ENCODE measurements at places on chromosomes 13 and 19. TPM values are rescaled to one million over a fixed set of nuclear protein-coding genes. Genes with fewer than 3 reads are reported as not detected.

Gene TNFSF13B
- total RNA-seq: 1.7 TPM

DNA sequence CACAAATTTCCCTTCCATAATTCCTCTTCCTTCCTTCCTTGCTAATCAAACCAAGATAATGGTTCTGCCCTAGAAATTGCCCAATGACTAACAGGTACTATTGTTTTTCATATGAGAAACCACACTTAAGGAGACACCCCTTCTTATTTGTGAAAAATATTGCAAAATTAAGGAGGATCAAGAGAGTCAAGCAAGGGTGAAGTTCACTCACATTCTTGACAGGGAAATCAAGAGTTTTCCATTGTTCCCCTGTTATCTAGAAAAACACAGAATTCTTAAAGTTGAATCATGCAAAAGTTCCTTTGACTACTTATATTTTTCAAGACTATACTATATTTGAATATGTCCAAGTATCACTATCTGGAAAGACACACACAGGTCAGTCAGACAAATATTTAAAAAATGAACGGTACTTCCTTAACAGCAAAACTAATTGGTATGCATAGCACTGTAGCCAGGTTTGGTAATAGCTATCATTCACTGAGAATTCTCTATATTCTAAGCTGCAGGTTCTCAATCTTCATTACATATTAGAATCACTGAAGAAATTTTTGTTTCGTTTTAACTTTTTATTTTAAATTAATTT lies 897.2 kb downstream of the DIAPH3 start:
- no peaks in the 10 kb centered on the region for H3K4me1 ChIP-seq
- no peak for DNase-seq

DNA sequence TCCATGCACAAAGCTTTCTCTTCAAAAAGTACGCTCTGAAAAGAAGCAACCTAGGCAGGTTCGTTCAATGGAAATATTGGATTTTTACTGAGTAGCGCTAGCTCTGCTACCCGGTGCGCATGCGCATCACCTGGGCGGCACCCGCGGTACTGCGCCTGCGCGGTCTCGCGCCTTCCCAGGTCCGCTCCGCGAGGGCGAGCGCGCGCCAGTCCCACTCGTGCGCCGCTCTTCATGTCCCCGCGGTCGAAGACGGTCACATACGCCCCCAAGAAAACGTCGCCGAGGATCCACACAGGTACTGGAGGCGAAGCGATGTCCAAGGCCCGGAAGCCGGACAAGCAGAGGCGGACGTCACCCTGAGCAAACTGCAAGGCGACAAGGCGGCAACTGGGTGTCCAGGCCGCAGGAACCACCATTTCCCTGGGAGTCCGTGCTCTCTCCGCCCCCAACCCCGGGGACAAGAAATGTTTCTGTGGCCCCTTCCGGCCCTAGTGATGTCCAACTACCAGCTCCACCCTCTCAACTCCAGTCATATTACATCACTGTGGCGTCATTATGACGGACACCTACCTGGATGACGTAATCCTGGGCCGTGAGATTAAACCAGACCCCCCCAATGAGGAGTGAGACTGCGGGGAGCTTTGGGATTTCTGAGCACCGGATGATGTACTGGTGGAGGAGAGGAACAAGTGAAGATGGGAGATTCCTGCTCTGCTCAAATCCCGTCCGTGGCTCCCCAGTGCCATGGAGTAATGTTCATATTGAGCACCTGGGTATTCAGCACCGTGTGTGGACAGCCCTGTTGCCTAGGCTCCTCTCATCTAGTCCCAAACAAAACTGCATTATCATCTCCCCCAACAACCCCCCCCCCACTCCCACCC lies 4.8 kb upstream of the KCNC3 start:
- peak overlapping the region; percentile 53 for H3K4me3 ChIP-seq
- peak; percentile 75 for DNase-seq
- peaks cover 54% of the 10 kb centered on the region for H3K27me3 ChIP-seq
- peaks cover 37% of the 10 kb centered on the region for H3K4me1 ChIP-seq
- H3K36me3 ChIP-seq: no peaks in the 10 kb centered on the region

DNA sequence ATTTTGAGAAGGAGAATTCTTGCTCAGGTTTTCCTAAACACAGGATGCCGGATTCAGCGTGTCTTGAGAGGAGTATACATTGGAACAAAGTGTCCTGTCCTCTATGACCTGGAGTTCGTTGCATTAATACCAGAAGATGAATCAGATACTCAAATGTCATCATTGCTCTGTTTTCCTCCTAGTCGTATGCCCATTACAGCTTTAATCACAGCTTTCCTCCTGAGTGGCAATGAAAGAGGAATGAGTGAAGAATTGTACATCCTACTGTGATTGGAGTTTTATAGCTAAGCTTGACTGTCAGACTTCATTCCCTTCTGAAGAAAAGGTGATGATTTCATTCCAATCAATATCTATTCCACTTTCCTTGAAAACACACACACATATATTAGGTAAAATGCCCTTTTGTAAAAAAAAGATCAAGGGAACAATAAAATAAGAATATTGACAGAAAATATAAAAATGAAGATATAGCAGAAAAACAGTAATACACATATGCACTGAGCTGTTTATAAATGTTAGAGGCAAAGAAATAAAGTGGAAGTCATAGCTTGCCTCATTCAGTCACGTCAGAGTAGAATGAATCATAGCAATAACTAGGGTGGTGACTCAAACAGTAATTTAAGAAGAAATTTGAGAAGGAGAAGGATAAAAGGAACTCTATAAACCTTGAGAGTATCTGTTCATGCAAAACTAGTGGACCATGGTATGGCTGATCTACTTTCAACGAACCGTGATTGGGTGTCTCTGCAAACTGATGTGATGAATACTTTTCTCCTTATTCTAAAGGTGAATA lies 501.5 kb downstream of the SUCLA2 start:
- no peak overlapping the region for H3K4me3 ChIP-seq
- DNase-seq: no peak
- no peak overlapping the region for H3K27ac ChIP-seq
- no peaks in the 10 kb centered on the region for H3K36me3 ChIP-seq

Gene MISP
- 0.09 TPM for total RNA-seq

GRCh38 chr13:41696163-41697003 lies 239.0 kb downstream of the RGCC start:
- peaks cover 2% of the 10 kb centered on the region for H3K36me3 ChIP-seq
- H3K27ac ChIP-seq: no peak overlapping the region
- no peak overlapping the region for H3K4me3 ChIP-seq
- no peaks in the 10 kb centered on the region for H3K27me3 ChIP-seq

DNA sequence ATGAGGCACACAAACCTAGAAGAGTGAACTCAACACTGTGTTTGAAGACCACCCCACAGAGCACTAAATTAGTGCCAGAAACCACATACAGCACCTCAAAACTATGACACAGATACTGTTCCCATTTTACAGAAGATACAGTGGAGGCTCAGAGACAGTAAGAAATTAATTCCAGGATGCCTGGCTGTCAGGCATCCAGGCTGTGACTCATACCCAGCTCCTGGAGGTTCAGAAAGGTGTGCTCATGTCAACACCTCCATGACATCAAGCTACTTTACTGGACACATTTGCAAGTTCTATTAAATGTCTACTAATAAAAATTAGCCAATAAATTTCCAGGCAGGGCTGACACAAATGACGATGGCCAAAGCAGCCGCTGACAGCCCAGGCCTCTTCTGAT lies 176.3 kb downstream of the ABCC4 start:
- no peaks in the 10 kb centered on the region for H3K36me3 ChIP-seq
- no peak overlapping the region for H3K4me3 ChIP-seq
- DNase-seq: no peak
- H3K4me1 ChIP-seq: no peaks in the 10 kb centered on the region

- H3K4me1 ChIP-seq: peaks cover 4% of the 10 kb centered on the region
- H3K27ac ChIP-seq: no peak overlapping the region
- no peak for DNase-seq
- H3K27me3 ChIP-seq: no peaks in the 10 kb centered on the region
These were observed 202.5 kb downstream of the NUFIP1 start for GRCh38 chr13:44786756-44787155.

GRCh38 chr13:50910485-50910805 lies 854 bp downstream of the RNASEH2B start:
- peak overlapping the region; percentile 94 for H3K27ac ChIP-seq
- H3K36me3 ChIP-seq: no peaks in the 10 kb centered on the region
- peak; percentile 72 for DNase-seq
- H3K27me3 ChIP-seq: no peaks in the 10 kb centered on the region

GRCh38 chr13:85543144-85543543 lies 256.1 kb downstream of the SLITRK6 start:
- H3K36me3 ChIP-seq: no peaks in the 10 kb centered on the region
- no peak overlapping the region for H3K27ac ChIP-seq
- no peaks in the 10 kb centered on the region for H3K27me3 ChIP-seq
- no peak overlapping the region for H3K4me3 ChIP-seq
- H3K4me1 ChIP-seq: no peaks in the 10 kb centered on the region

GRCh38 chr13:39879286-39880035 lies 224.0 kb downstream of the COG6 start:
- no peaks in the 10 kb centered on the region for H3K27me3 ChIP-seq
- H3K4me1 ChIP-seq: peaks cover 8% of the 10 kb centered on the region
- no peak overlapping the region for H3K27ac ChIP-seq
- no peaks in the 10 kb centered on the region for H3K36me3 ChIP-seq
- H3K4me3 ChIP-seq: no peak overlapping the region

Gene FFAR1
- 0.04 TPM for total RNA-seq

- H3K4me3 ChIP-seq: no peak overlapping the region
- H3K27me3 ChIP-seq: no peaks in the 10 kb centered on the region
- H3K4me1 ChIP-seq: no peaks in the 10 kb centered on the region
- no peaks in the 10 kb centered on the region for H3K36me3 ChIP-seq
These were observed 341.3 kb downstream of the GPC5 start for GRCh38 chr13:91739751-91740150.

DNA sequence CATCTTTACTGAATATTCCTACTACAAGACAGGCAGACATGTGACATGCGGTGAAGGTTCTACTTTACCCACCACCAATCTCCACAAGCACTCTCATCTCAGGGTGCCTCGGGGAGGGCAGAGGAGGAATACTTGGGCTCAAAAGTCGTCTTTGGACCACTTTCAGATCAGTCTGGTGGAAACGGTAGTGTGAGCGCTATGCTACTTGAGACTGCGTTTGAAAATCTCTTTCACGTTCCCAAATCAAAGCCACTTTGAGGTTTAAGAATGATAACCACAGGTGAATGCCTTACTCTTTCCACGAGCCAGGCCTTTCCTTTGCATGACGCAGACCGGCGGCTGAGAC lies 1.5 kb upstream of the SOX1 start:
- peaks cover 83% of the 10 kb centered on the region for H3K27me3 ChIP-seq
- no peak for DNase-seq
- no peaks in the 10 kb centered on the region for H3K36me3 ChIP-seq
- no peak overlapping the region for H3K27ac ChIP-seq
- peaks cover 18% of the 10 kb centered on the region for H3K4me1 ChIP-seq

DNA sequence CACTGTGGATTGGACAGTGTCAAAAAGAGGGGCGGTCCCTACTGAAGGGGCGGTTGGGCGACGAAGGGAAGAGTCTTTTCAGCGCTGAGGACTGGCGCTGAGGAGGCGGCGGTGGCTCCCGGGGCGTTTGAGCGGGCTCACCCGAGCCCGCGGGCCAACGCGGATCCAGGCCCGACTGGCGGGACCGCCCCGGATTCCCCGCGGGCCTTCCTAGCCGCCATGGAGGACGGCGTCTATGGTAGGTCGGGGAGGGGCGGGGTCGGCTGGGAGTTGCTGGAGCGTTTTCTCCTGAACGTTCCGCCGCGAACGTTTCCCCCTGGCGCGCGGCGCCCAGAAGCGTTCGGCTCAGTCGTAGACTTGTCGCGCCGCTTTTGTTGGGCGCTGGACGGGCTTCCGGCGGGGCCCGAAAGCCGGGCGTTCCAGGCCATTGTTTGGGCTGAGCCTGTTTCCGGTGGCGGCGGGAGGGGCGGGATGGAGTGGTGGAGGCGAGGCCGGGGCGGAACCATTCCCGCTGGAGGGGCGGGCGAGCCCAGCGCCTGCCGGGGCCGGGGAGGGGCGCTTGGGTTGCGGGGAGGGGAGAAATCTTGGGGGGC lies at the start of gene CYTH2:
CYTH2 (plus strand) TSS at position 81 of the 593 bp plus-strand sequence; CDS start at position 220, 139 bp downstream.
- H3K27ac ChIP-seq: peak within 1 kb of the TSS; percentile 97
- peak within 1 kb of the TSS; percentile 97 for H3K4me3 ChIP-seq
- H3K4me1 ChIP-seq: peaks cover 11% of the 10 kb centered on the region
- peak; percentile 93 for DNase-seq
- no peaks in the 10 kb centered on the region for H3K27me3 ChIP-seq

Gene TTC9B
- total RNA-seq: 0.09 TPM

Gene SIAH3
- total RNA-seq: 0.27 TPM

Gene CGB1
- total RNA-seq: not detected

GRCh38 chr13:46010148-46010547 lies 42.4 kb downstream of the ZC3H13 start:
- DNase-seq: peak; percentile 7
- H3K27me3 ChIP-seq: no peaks in the 10 kb centered on the region
- peaks cover 15% of the 10 kb centered on the region for H3K36me3 ChIP-seq
- H3K27ac ChIP-seq: no peak overlapping the region

DNA sequence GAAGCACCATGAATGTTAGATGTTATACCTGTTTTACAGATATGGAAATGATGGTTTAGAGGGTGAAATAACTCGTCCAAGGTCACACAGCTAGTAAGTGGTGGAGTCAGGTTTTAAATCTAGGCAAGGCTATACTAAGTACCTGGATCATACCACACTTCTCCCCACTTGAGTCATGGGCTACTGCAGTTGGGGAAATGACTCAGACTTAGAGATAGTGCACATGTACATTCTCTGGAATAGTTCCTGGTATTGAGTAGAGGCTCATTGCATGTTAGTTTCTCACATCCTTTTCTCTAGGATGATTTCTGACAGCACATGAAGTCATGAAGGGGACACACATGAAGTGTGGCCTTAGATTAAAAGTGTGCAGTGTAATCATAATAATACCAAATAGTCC lies 76.2 kb upstream of the TNFSF11 start:
- no peak overlapping the region for H3K4me3 ChIP-seq
- no peaks in the 10 kb centered on the region for H3K4me1 ChIP-seq
- H3K27ac ChIP-seq: no peak overlapping the region
- H3K36me3 ChIP-seq: no peaks in the 10 kb centered on the region

GRCh38 chr13:80305737-80306136 lies 35.2 kb downstream of the SPRY2 start:
- no peaks in the 10 kb centered on the region for H3K4me1 ChIP-seq
- DNase-seq: peak; percentile 39
- no peak overlapping the region for H3K4me3 ChIP-seq
- peak overlapping the region; percentile 49 for H3K27ac ChIP-seq
- H3K27me3 ChIP-seq: no peaks in the 10 kb centered on the region
- no peaks in the 10 kb centered on the region for H3K36me3 ChIP-seq

DNA sequence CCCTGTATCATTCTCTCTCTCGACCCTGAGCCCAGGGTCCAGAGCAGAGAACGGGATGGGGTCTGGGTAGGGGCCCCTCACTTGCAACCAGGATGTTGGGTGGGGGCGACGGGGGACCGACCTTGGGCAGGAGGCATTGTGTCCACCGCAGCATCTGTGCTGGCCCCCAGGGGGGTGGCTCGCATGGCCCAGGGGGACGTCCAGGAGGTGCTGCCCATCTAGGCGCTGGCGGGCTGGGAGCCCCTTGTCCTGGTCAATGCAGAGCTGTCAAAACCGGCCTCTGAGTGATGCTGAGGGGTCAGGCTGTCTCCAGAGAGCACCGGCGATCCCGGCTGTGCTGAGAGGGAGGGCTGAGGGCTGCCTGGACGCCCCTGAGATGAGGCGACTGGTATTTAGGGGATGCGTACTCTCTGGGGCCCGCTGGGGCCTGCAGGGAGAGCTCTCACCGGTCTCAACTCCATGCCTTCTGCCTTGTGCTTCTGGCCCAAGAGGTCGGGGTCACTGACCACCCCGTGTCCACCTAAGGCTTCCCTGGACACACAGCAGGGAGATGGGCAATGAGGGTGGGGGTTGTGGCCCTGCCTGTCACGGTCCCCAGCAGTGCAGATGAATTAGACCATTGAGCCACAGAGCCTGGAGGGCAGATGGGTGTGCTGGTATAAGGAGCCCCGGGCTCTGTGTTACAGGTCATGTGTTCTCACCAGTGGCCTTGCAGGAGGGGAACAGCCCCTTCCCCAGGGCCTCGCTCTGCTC lies 8.6 kb downstream of the RPS9 start:
- DNase-seq: no peak
- peak overlapping the region; percentile 82 for H3K27ac ChIP-seq
- H3K36me3 ChIP-seq: peaks cover 46% of the 10 kb centered on the region
- H3K27me3 ChIP-seq: no peaks in the 10 kb centered on the region
- H3K4me1 ChIP-seq: peaks cover 34% of the 10 kb centered on the region

Measured in muscle of leg (tissue), 16 donors.